IMR-90 (cell line): ENCODE measurements at places on chromosomes 4 and X. TPM values are rescaled to one million over a fixed set of nuclear protein-coding genes. Genes with fewer than 3 reads are reported as not detected.

MBNL3 gene
- 1.1 TPM in 2 replicates for total RNA-seq

ZFYVE28 gene
- total RNA-seq: 0.36 and 0.56 TPM in 2 replicates

DKK2 gene
- total RNA-seq: 0.72 and 0.83 TPM in 2 replicates

CT47B1 gene
- total RNA-seq: not detected in 2 replicates

WAS gene
- not detected in 2 replicates for total RNA-seq

- 0 out of 2 replicates have a peak, but pooled peaks cover 2% of the 10 kb centered on the region for H3K4me1 ChIP-seq
- H3K36me3 ChIP-seq: no peaks in the 10 kb centered on the region
- no peaks in the 10 kb centered on the region for H3K27me3 ChIP-seq
- H3K27ac ChIP-seq: no peak overlapping the region; the same call in 1 of the 2 replicates
- no peak overlapping the region for H3K4me3 ChIP-seq
Observed at GRCh38 chrX:10930151-10930550, 181.0 kb upstream of the HCCS start.

- H3K27me3 ChIP-seq: no peaks in the 10 kb centered on the region; the same call in none of the 2 replicates
- H3K27ac ChIP-seq: no peak overlapping the region
- peaks cover under 1% of the 10 kb centered on the region; the same call in 1 of the 2 replicates for H3K4me1 ChIP-seq
Observed at GRCh38 chrX:41457613-41458192, 10.6 kb downstream of the NYX start.

DNA sequence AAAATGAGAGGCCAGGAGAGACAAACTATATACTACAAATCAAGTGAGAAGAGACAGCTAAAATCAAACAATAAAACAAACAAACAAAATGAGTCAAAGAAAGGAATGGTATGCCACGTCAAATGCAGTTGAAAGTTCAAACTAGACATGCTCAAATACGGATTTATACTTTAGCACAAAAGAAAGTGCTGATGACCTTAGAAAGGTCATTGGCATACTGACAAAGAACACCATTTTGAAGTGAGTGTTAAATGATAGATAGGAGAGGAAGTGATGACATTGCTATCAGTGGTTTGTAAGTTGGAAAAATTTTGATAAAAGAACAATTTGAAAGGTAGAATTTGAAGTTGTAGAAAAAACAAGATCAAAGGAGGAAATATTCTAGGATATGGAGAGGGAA, 55.3 kb downstream of the TECRL start:
- no peaks in the 10 kb centered on the region for H3K4me1 ChIP-seq
- no peak overlapping the region for H3K4me3 ChIP-seq
- no peaks in the 10 kb centered on the region for H3K36me3 ChIP-seq

- no peak overlapping the region; the same call in 1 of the 2 replicates for H3K27ac ChIP-seq
- H3K4me3 ChIP-seq: no peak overlapping the region
- peak; percentile 53 for DNase-seq
- H3K27me3 ChIP-seq: no peaks in the 10 kb centered on the region
- peaks cover 5% of the 10 kb centered on the region for H3K4me1 ChIP-seq
Observed at GRCh38 chrX:10447564-10448214, 172.7 kb downstream of the MID1 start.

DNA sequence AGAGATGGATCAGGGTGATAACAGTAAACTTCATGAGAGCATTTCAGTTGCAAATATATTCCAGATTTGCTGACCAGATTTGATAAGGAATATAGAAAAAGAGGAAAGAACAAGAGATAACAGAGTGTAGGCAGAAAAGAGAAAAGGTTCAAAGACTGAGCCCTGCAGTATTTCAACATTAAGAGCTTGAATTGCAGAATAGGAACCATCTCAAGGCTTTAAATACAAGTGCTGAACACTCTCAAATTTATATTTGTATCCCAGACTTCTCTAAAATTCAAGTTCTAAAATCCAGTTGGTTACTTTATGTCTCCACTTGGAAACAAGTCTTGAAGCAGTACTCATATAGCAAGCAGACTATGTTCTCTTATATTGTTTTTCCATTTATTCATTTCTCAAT, 9.7 kb upstream of the MYOZ2 start:
- H3K4me1 ChIP-seq: no peaks in the 10 kb centered on the region
- no peak overlapping the region for H3K27ac ChIP-seq
- no peaks in the 10 kb centered on the region for H3K36me3 ChIP-seq
- no peak overlapping the region for H3K4me3 ChIP-seq

DNA sequence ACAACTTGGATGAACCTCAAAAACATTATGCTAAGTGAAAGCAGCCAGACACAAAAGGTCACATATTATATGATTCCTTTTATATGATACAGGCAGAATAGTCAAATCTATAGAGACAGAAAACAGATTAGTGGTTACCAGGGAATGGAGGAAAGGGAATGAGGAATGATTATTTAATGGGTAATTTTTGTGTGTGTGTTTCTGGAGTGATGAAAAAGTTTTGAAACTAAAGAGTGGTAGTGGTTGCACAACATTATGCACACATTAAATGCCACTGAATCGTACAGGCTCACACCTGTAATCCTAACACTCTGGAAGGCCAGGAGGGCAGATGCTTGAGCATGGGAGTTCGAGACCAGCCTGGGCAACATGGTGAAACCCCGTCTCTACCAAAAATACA, 19.6 kb upstream of the SOD3 start:
- H3K4me1 ChIP-seq: peaks cover 14% of the 10 kb centered on the region
- H3K27ac ChIP-seq: no peak overlapping the region
- no peaks in the 10 kb centered on the region for H3K27me3 ChIP-seq
- no peak for DNase-seq
- no peaks in the 10 kb centered on the region for H3K36me3 ChIP-seq

DNA sequence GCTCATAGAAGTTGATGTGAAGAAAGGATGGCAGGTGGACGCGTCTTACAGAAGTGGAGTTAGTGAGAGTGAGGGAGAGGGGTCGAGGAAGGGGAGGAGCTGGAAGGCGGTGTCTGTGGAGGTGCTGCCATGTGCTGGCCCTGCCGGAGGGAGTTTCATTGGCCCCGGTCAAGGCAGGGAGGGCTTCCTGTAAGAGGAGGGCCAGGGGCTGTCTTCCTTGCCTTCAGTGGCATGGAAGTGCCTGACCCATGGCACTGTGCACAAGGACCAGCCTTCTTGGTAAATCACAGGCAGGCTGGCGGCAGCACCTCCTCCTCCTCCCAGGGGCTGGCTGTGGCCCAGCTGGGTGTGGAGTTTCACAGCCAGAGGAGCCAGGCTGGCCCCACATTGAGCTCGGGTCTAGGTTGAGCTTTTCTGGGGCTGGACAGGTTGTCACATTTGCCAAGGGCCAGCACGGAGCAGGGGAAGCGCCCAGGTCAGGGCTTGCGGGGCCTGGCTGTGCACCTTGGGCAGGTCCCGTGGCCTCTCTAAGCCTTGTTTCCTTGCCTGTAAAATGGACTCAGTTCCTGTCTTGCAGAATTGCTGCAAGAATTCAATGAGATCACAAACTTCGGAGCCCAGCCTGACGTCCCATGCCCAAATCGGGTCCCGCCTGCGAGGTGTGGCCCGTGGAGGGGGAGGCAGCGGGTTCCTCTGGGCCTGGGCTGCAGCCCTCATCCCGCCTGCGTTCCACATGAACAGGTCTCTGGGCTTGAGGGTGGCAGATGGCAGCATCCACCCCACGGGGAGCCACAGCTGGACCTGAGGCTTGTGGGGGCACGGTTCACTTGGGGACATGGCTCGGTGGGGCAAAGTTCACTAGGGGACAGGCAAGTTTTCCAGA, 7.0 kb downstream of the HTRA3 start:
- no peaks in the 10 kb centered on the region; the same call in 1 of the 2 replicates for H3K27me3 ChIP-seq
- peak; percentile 16 for DNase-seq
- peaks cover 41% of the 10 kb centered on the region for H3K4me1 ChIP-seq
- no peak overlapping the region for H3K4me3 ChIP-seq
- H3K27ac ChIP-seq: no peak overlapping the region

- H3K27ac ChIP-seq: no peak overlapping the region
- no peaks in the 10 kb centered on the region for H3K27me3 ChIP-seq
- no peaks in the 10 kb centered on the region for H3K4me1 ChIP-seq
- DNase-seq: no peak
Observed at GRCh38 chr4:16819652-16820051, 78.8 kb downstream of the LDB2 start.

- no peak for DNase-seq
- H3K4me3 ChIP-seq: no peak overlapping the region
- no peak overlapping the region for H3K27ac ChIP-seq
- H3K27me3 ChIP-seq: no peaks in the 10 kb centered on the region
- H3K4me1 ChIP-seq: no peaks in the 10 kb centered on the region
Observed at GRCh38 chrX:19181345-19181744, 59.1 kb upstream of the ADGRG2 start.
